ENCODE measurements at places on chromosomes 3 and 15.

- no peak for DNase-seq
Observed at GRCh38 chr15:68423359-68424296, 8.3 kb downstream of the ITGA11 start.

GRCh38 chr3:75863130-75863529 lies 77.8 kb upstream of the ZNF717 start:
- no peak for DNase-seq

GRCh38 chr15:31376511-31376910 lies 49.9 kb downstream of the KLF13 start:
- no peak for DNase-seq

- DNase-seq = peak; percentile 6
Observed at GRCh38 chr3:108489776-108490175, 20.6 kb downstream of the MYH15 start.

DNA sequence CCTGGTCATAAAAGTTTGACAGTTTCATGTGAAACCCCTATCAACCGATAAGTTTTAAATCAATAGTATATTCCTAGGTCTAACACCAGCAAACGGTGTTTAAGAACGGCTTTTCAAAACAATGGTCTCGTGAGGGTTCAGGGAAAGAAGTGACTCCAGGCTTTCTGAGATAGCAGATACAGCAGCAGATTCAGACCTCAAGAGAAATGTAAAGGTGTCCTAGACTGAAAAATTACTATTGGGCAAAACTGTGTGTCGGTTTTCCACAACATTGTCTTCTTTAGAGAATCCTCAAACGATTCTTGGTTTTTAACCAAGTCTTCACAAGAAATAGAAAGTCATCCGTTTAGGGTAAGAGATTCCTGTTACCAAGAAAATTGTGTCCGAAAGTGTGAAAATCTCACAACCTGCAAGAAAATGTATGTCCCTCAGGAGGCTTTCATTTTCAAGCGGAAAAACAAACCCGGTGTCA lies 1.2 kb downstream of the SETD2 start:
- DNase-seq = no peak

DNA sequence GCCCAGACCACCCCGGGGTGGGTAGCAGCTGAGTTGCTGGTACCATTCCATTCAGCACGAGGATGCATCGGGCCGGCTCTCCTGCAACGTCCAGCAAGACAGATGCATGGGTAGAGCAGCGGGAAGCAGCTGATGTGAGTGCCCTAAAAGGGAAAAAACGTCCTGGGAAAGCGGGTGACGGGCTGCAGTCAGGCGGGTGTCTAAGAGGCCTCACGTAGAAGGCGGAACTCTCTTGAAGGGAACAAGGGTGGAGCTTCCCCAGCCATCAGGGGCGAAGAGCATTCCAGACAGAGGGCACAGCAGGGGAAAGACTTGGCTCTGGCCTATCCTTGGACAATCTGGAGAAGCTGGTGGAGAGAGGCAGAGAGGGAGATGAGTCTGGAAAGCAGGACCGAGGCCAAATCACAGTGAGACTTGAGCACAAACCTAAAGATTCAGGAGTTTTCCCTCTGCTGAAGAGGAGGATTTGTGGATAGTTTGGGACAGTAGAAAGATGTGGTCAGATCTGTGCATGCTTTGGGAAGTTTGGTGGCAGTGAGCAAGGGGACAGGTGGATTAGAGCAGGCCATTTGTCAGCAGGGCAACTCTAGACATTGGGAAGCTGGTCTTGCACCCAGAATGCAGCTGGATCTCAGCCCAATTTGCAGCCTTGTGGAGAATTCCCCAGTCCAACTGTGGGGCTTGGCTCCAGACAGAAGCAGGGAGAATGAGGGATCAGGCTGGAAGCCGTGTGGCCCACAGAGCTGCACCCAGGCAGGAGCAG lies 70.7 kb downstream of the SEMA5B start:
- no peak for DNase-seq

DNA sequence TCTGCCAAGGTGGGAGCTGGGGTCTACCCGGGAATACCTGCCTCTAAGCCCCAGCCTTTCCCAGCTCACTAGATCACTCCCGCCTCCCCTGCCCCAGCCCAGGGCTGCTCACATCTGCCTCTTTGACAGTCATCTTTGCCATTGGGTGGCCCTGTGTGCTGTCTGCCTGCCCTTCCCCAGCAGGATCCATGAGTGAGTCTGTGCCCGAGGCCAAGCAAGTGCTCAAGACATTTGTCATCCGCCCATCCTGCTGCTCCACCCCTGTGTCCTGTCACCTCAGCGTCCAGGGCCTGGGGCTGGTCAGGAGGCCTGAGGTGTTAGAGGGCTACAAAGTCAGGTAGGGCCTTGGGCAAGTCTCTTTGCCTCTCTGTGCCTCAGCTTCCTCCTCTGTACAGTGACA lies 89.4 kb downstream of the LSM3 start:
- no peak for DNase-seq

DNA sequence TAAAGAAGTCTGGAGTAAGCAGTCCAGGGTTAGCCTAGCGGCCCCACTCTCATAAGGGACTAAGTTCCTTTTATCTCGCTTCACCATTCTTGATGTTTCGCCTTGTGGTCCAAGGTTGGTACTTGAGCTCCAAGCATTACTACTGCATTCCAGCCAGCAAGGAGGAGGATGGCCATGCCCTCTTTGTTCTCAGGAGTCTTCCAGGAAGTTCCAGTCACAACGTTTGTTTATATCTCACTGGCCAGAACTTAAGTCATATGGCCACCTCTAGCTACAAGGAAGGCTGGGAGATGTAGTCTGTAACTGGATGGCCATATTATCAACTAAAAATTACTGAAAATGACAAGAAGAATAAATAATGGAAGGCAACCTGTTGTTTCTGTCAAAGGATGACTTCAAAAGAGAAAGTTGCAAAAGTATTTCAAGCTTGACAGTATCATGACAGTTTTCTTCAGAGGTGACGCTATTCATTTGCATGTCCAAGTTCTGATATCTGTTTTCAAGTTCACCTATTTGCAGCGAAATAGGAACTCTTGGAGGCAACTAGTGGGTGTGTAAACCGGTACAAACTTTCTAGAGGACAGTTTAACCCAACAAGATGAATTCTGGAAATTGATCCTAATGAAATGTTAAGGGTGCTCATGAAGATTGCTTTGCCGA lies 118.6 kb downstream of the PGPEP1L start:
- no peak for DNase-seq

- DNase-seq = no peak
Observed at GRCh38 chr3:37535526-37536432, 325.9 kb upstream of the CTDSPL start.

- no peak for DNase-seq
Observed at GRCh38 chr3:31439890-31440750, 92.6 kb upstream of the STT3B start.

DNA sequence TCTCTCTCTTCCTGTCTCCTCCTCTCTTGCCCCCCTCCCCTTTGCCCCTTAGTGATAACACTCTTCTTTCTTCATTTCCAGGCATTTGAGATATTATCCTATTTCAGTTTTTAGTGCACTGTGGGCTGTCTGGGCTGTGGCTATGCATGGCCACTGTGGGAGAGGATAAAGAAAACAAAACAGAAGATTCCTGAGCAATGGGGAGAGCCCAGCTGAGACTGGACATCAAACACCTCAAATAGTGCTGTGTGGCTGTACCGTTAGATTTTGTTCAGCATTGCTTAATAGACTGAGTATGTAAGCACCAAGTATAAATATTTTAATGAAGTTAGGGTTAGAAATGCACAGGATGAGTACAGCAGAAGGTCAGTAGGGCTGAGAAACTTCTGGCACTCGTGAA lies 7.9 kb upstream of the GBE1 start:
- no peak for DNase-seq

DNA sequence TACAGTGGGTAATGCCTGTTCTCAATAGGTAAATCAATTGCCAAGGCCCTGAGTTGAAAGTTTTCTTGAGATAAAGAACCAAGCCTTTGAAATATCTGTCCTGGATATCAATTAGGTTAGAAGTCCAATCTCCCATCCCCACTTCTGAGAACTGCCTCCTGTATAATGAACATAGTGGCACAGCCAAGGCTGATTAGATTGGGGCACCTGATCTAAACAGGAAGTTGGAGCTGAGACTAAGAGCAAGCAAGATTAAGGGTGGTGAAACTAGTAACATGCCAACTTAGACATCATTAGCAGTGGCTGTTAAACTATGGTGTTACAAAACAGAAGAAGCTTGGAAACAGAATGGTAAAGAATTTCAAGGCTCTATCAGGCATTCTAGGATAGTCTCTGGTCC lies 137.7 kb upstream of the TMEM108 start:
- DNase-seq = no peak

DNA sequence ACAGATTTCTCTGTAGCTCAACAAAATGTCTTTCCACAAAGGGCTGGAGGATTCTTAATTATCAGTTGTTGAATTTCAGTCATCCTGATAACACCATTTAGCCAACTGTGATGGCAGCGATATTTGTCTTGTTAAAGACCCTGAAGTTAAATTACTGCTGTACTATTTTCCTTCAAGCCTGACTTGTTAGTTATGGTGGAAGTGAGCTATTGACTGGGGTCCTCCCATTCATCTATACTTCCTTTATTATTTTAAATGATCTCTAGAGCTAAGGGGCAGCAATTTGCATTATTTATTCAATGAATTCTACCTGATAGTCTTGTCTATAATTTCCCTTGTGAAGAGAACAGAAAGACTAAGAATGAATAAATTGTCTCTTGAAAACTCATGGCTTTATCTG lies 64.1 kb downstream of the RBMS3 start:
- no peak for DNase-seq

DNA sequence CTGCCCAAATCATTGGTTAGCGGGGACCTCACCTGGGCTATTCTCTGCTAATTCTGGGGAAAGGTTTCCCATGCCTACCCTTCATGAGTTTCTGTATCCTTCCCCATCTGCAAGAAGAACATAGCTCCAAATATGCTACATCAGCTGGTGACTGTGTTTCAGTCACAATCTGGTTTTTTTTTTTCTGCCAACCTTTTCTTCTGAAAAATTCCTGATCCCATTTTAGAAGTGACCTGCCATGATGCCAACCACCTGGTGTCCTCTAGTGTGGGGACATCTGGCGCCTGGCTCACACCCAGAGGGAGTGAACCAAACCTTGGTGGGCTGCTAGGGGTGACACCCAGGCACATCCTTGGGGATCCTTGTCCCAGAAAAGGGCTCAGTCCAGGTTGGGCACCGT lies 76.1 kb downstream of the CHRD start:
- no peak for DNase-seq

DNA sequence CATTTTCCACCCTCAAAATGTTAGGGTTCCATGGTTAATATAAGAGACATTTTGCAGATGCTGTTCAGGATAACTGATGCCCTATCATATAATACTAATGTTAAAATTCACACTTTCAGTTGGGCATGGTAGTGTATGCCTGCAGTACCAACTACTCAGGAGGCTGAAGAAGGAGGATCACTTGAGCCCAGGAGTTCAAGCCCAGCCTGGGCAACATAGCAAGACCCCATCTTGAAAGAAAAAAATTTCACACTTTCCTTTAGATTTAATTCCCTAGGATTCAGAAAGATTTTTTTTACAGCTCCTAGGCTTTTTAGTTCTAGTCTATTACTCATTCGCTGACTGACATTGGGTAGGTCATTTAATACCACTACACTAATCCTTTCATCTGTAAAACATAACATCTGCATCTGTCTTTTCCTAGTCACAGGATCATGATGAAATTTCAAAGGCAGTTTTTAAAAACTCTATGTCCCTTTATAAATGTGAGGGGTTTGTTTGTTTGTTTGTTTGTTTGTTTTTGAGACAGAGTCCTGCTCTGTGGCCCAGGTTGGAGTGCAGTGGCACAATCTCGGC lies 103.7 kb downstream of the MYO5A start:
- no peak for DNase-seq

GRCh38 chr3:172903642-172904320 lies 153.3 kb downstream of the ECT2 start:
- DNase-seq = no peak

- no peak for DNase-seq
Observed at GRCh38 chr15:27576576-27576975, 522.5 kb downstream of the OCA2 start.

GRCh38 chr15:69104050-69104750 lies 56.2 kb upstream of the GLCE start:
- no peak for DNase-seq

- DNase-seq = no peak
Observed at GRCh38 chr15:29637555-29637954, 184.7 kb downstream of the TJP1 start.

- DNase-seq = no peak
Observed at GRCh38 chr15:67831363-67831762, 6.1 kb downstream of the SKOR1 start.

- DNase-seq = no peak
Observed at GRCh38 chr15:60784483-60785254, 305.7 kb upstream of the ICE2 start.

DNA sequence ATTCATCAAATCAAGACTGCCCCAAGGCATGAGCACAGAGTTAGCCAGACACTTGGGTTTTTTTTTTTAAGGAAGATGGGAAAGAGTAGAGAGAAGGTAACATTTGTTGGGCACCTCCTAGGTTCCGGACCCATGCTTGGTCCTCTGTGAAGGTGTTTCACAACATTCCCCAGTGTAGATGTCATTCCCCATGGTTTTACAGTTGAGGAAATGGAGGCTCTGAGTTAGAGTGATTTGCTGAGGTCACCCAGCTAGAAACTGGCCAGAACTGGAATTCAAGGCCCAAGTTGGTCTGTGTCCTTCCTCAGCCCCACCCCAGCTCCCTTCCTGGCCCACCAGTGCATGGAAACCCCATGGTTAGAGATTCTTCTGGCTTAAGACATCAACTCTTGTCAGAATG lies 19.9 kb downstream of the WNT7A start:
- DNase-seq = no peak

DNA sequence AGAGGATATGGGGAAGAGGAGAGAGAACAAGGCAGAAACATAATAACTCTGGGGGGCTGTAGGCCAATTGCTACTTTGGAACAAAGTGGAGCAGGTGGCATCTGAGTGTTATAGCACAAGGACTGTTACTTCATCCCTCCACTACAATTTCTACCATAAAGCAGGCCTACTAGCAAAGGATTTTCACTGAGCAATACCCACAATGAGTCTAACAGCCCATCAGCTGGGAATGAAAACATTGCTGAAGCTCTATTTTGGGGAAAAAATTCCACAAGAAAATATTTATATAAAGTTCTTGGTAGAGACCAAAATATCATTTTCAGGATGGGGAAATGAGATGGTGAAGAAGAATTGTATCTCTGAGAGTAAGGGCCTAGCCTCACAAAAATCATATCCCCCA lies 3.6 kb upstream of the SHC4 start:
- no peak for DNase-seq

- DNase-seq = no peak
Observed at GRCh38 chr3:5888851-5889250, 701.3 kb downstream of the EDEM1 start.

DNA sequence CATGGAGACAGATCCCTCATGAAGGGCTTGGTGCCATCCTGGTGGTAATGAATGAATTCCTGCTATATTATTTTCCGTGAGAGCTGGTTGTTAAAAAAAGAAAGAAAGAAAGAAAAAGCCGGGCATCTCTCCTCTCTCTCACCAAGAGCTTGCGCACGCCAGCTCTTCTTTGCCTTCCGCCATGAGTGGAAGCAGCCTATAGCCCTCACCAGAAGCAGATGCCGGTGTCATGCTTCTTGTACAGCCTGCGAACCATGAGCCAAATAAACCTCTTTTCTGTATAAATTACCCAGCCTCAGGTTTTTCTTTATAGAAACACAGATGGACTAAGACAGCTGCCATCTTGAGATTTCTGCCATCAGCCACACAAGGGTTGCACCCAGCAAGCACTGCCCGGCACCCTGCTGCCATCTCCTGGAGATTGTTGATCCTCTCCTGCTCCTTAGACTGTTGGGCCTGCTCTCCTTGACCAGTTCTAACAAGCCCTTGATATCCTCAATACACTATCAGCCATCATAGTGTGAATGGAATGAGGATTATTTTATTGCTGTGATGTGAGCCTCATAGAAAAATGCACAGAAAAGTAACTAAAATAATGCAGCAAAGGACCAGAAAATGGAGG lies 3.5 kb upstream of the AHSG start:
- DNase-seq = no peak
